ENCODE measurements at places on chromosomes 2 and 18. TPM values are rescaled to one million over a fixed set of nuclear protein-coding genes. Genes with fewer than 3 reads are reported as not detected.

GRCh38 chr2:240447331-240447730 lies 11.9 kb downstream of the GPC1 start:
- H3K4me1 ChIP-seq: no peaks in the 10 kb centered on the region
- DNase-seq: no peak
- H3K4me3 ChIP-seq: no peak overlapping the region
- no peaks in the 10 kb centered on the region for H3K36me3 ChIP-seq

GRCh38 chr2:26683583-26683982 lies 8.9 kb upstream of the KCNK3 start:
- H3K4me3 ChIP-seq: no peak overlapping the region
- no peaks in the 10 kb centered on the region for H3K4me1 ChIP-seq

GRCh38 chr2:216897561-216898203 lies 37.8 kb upstream of the TNP1 start:
- no peak overlapping the region for H3K27ac ChIP-seq
- DNase-seq: no peak
- H3K4me3 ChIP-seq: no peak overlapping the region

The ARHGEF33 gene
- 1.6 TPM for total RNA-seq

Data from sigmoid colon (tissue), 7 donors.